Subcutaneous preadipocyte (primary cell): ENCODE measurements at places on chromosomes 11 and 22. TPM values are rescaled to one million over a fixed set of nuclear protein-coding genes. Genes with fewer than 3 reads are reported as not detected.

Gene PANX2
- total RNA-seq, result under 0.01 and 0.37 TPM in 2 replicates

Gene SCN2B
- under 0.01 TPM in 1 of 2 replicates, not detected in the other for total RNA-seq

Gene MYOD1
- not detected in 2 replicates for total RNA-seq

Gene ENTHD1
- not detected in 2 replicates for total RNA-seq

Gene CRYBB1
- not detected in 2 replicates for total RNA-seq

Gene TMA7B
- not detected in 2 replicates for total RNA-seq

Gene KCNE3
- total RNA-seq, result 0.37 TPM in 1 of 2 replicates, not detected in the other

Gene SOX6
- total RNA-seq, result under 0.01 and 0.20 TPM in 2 replicates

Gene BTG4
- not detected in 2 replicates for total RNA-seq

Gene CHADL
- total RNA-seq, result 0.37 and 0.59 TPM in 2 replicates

Gene OR10A2
- total RNA-seq, result not detected in 2 replicates

Gene NDUFV1
- 207 and 250 TPM in 2 replicates for total RNA-seq
